CD4-positive, alpha-beta T cell (primary cell): ENCODE measurements at places on chromosomes 1 and 21. TPM values are rescaled to one million over a fixed set of nuclear protein-coding genes. Genes with fewer than 3 reads are reported as not detected.

ZYG11B gene
- 14.1 TPM for total RNA-seq

GBP3 gene
- total RNA-seq: 20.7 TPM

SGIP1 gene
- 0.84 TPM for total RNA-seq

C8B gene
- not detected for total RNA-seq

STX12 gene
- 22.7 TPM for total RNA-seq

NGF gene
- total RNA-seq: not detected

PARS2 gene
- not detected for total RNA-seq

FAM72B gene
- total RNA-seq: 0.47 TPM

ALG14 gene
- total RNA-seq: 0.52 TPM

LCE1D gene
- not detected for total RNA-seq

GPR37L1 gene
- total RNA-seq: not detected

TBX15 gene
- not detected for total RNA-seq

CKS1B gene
- total RNA-seq: 3.9 TPM

AMY1A gene
- not detected for total RNA-seq

LRRC7 gene
- 0.20 TPM for total RNA-seq

GUCA2A gene
- not detected for total RNA-seq

HRNR gene
- not detected for total RNA-seq

TFF1 gene
- not detected for total RNA-seq

ILDR2 gene
- total RNA-seq: 0.67 TPM

TMPRSS2 gene
- total RNA-seq: not detected

SPATA17 gene
- total RNA-seq: not detected

CD5L gene
- total RNA-seq: not detected

CCDC181 gene
- not detected for total RNA-seq

ZNF281 gene
- 27.6 TPM for total RNA-seq

CFHR2 gene
- not detected for total RNA-seq

CELA2A gene
- not detected for total RNA-seq

KCNH1 gene
- total RNA-seq: not detected

ZBTB8A gene
- total RNA-seq: not detected

NUP210L gene
- 0.03 TPM for total RNA-seq

ARTN gene
- total RNA-seq: 0.55 TPM

ANGPTL3 gene
- total RNA-seq: not detected

SPRR1B gene
- not detected for total RNA-seq

UMODL1 gene
- total RNA-seq: 0.49 TPM

IGSF5 gene
- not detected for total RNA-seq
